NCI-H187 (cell line): ENCODE measurements at places on chromosomes 6 and 20.
A peak's percentile ranks its signal among the peaks of the same experiment; 100 is the strongest.

DNA sequence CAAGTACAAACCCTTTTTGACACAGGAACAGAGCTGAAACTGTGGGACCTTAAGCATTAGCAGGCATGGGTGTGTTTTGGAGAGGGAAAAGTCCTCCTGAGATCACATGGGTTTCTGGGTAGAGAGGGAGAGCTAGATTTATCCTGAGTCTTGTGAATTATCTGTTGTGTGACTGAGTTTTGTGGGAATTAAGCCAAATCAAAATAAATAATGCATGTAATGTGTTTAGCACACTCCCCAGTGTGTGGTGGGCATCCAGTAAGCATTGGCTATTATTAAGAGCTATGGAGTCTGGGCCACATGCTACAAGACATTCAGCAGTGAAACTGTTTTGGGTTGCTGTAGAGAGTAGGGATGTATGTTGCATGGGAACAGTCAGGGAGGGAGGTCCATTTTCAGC lies 75.3 kb upstream of the JAG1 start:
- no peak for DNase-seq

- no peak for DNase-seq
These were observed 69.8 kb upstream of the TINAG start for GRCh38 chr6:54238396-54238795.

GRCh38 chr20:3803854-3804253 lies 7.7 kb downstream of the CDC25B start:
- DNase-seq, result no peak

DNA sequence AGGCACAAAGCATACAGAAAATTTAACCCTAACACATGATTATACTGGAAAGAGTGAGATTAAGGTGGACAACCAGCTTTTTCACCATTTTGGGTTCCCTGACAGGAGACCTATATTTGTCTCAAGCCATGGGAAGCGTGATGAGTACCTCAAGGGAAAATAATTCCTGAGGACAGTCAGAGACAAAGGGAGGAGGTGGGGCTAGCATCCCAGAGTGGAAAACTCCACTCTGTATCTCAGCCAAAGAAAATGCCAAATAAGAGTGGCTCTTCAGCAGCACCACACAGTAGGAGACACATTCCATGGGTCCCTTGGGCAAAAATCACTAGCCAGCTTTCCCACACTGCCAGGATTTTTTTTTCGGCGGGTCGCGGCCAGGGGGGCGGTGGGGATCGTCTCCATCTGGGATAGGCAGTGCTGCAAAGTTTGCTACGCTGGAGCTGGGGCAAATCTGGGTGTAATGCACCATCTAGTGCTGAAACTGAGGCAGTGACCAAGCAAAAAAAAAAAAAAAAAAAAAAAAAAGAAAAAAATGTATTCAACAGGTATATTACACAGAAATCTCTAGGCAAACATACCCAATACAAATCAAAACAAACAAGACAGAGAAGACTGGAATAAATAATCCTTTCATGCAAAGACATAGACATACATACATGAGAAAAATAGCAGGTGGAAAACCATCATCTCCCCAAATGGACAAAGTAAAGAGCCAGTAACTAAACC lies 77.3 kb upstream of the SLC35F1 start:
- DNase-seq, result no peak

- no peak for DNase-seq
These were observed 1.5 kb upstream of the SLC2A4RG start for GRCh38 chr20:63737945-63738686.

GRCh38 chr6:81613606-81614005 lies 138.9 kb downstream of the TENT5A start:
- DNase-seq, result no peak

GRCh38 chr6:169273511-169273910 lies 19.9 kb upstream of the THBS2 start:
- DNase-seq, result no peak

- DNase-seq, result no peak
These were observed 423.8 kb upstream of the ID4 start for GRCh38 chr6:19413323-19413722.

DNA sequence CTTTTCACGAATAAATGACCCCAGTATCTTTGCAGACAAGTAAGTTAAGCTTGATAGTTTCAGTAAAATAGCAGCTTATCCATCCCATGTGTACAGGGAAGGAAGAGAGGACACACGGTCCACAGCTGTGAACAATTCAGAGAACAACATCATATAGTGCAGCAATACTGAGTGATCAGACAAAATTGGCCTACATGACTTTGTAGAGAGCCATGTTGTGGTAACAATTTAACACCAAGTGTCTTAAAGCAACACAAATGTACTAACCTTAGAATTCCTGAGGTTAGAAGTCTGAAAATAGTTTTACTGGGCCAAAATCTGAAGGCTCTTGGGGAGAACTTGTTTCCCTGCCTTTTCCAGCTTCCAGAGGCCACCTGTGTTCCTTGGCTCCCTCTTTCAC lies 12.5 kb downstream of the FAM184A start:
- DNase-seq, result no peak

DNA sequence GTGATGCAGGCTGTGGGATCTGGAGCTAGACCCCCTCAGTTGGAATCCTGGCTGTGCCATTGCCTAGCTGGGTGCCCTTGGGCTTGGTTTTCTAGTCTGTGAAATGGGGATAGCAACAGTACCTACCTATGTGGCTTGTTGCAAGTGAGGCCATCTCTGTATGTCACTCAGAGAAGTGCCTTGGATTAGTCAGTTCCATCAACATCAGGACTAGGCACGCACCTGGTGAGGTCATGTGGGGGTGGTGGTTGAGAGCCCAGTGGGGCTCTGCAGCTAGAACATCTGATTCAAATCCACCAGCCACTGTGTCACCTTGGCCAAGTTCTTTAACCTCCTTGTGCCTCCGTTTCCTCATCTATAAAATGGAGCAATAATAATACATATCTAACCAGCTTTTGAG lies 12.5 kb downstream of the TCF15 start:
- DNase-seq, result no peak

- no peak for DNase-seq
These were observed 84.9 kb downstream of the BTBD9 start for GRCh38 chr6:38554700-38555413.

GRCh38 chr20:62370115-62370806 lies 3.1 kb upstream of the LAMA5 start:
- DNase-seq, result no peak

DNA sequence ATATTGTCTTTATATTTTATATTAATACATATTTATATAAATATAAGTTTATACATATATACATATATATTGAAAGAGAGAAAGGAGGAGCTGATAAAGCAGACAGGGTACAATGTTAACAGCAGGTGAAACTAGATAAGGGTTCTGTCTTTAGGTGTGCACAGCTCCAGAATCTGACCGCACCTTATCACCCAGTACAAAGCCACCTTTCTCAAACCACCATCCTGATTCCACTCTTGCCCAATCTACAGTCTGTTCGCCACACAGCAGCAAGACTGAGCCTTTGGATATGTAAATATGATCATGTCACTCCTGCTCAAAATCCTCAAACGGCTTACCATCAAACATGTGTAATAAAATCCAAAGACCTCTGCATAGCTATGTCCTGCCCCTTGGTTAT lies 34.7 kb upstream of the ASCC3 start:
- DNase-seq, result no peak

DNA sequence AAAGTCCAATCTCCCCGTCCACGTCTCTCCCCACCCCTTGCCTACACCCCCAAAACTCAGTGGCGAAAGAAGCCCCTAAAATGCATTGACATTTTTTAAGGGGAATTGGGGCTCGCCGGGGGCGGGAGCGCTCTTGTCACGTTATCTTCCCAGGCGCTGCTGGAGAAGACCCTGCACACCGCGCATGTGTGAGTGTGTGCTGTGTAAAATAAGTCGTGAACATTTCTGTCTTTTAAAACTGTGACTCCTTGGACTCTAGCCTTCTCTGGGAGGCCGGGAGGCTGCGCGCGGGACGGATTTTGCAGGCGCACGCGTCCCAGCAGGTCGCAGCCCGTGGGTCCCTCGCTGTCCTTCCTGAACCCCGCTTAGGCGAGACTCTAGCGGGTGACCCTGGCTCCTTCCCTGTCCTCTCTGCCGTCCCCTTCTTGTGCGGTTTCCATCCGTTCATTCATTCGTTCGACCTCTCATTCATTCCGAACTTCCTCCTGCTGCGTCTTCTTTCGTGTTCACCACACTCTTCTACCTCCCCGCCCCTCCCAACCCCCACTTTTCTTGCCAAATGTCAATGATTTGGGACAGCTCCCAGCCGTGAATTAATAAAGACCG lies 2.2 kb downstream of the NRN1 start:
- DNase-seq, result no peak

DNA sequence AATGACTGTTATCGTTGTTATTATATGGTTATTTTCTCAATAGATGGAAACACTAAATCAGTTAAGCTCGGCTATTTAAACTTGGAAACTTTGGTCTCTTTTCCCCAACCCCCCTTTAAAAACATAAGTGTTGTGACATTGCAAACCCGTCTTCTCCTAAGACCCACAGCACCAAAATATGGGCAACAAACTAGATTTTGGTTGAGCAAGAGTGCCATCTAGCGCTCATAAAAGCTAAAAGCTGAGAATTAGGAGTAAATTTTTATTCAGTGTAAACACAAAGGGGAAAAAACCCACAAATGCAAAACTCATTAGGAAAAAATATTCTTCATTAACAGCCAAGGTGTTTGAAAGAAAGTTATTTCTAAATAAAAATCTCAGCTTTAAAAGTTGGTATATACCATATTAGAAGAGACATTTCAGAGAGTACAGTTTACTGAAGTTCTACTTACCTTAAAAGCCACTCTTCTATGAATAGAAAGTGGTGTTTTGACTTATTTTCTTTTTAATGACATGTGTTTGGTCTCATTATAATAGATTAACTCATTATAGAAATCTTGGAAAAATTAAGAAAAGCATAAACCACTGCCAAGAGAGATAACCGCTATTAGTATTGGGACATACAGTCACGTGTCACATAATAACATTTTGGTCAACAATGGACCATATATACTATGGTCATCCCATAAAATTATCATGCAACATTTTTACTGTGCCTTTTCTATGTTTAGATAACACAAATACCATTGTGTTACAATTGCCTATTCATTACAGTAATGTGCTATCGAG lies 21.1 kb downstream of the SESN1 start:
- DNase-seq, result peak; percentile 4

DNA sequence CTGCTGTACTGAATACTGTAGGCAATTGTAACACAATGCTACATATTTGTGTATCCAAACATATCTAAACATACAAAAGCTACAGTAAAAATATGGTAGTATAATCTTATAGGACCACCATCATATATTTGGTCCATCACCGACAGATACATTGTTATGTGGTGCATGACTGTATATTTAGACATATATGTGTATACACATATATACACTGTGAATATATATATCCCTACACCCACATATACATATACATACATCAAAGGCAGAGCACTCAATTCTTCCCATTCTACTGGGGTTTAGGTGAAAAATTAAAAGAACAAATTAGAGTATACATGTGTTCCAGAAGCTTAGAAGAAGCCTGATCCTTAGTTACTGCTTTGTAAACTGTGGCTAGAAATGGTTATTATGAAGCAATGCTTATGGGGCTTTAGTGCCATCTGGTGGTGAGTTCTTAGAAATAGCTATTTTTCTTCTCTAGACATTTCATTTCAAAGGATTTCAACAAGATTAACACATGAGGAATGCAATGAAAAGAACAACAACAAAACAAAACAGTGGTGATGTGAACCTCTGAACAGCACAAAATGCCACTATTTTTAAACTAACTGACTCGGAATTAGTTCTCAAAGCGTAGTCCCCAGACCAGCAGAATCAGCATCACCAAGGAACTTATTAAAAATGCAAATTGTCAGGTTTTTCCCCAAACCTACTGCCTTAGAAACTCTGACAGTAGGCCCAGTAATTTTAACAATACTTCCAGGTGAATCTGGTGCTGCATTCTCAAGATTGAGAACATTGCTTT lies 38.0 kb downstream of the PKHD1 start:
- no peak for DNase-seq

DNA sequence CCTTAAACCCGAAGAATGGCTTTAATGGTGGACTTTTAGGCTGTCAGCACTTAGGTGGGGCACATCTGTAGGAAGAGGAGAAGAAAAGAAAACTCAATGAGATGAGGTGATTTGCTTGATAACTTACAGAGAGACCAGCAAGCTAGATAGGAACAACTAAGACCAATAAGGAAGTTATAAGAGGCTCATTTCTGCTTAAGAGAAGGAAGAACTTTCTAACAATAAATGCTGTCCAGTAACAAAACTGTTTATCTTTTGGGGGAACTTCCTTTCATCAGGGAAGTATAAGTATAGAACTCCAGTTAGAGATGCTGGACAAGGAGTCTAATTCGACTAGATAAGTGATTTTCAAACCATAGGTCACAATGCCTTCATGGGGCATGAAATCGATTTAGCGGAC lies 107.2 kb upstream of the SIRPA start:
- no peak for DNase-seq

GRCh38 chr6:157706883-157707282 lies 116.2 kb upstream of the SNX9 start:
- no peak for DNase-seq

GRCh38 chr20:8156235-8157079 lies 24.4 kb downstream of the PLCB1 start:
- no peak for DNase-seq

DNA sequence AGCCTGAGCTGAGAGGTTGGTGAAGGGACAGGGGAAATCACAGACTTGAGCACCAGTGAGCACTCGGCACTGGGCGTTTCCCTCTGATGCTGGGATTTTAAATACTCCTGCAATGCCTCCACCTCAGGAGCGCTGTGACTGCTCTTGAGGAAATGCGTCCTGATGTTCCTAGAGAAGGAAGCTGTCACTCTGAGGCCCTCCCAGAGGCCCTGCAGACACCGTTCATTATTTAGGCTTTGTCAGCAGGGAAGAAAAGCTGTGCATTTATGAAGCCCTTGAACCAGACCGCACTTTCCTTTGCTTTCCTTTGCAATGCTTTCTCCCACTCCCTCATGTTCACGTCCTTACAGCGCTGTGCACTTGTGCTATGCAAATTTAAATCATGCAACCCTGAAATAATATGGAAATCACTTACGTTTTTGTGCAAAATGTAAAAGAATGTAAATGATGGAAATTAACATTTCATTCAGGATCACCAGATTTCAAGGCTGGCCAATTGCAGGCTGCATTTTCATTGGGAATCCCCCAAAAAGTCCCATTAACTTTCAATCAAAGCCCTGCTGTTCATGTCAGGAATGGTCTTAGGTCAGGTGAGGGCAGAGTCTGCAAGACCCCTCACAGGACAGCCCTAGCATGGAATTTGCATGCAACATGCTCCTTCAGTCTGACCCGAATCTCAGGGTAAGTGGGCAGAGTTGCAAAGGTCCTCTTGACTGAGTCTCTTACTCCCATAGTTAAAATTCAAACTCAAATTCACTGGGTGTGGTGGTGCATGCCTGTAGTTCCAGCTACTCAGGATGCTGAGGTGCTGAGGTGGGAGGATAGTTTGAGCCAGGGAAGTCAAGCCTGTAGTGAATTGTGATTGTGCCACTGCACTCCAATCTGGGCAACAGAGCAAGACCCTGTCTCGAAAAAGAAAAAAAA lies 45.8 kb upstream of the SYNDIG1 start:
- no peak for DNase-seq

DNA sequence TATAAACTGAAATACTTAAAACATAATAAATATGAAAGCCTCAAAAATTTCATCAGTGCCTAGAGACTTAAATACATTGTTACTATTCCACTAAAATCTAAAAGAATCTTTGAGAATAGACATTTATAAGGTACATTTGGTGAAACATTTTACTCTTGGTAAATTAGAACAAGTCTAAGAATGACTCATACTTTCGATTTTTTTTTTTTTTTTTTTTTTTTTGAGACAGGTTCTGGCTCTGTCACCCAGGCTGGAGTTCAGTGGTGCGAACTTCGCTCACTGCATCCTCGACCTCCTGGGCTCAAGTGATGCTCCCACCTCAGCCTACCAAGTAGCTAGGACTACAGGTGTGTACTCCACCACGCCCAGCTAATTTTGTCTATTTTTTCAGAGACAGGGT lies 6.4 kb downstream of the FUCA2 start:
- no peak for DNase-seq
